ENCODE measurements at places on chromosomes 2 and 18.

- no peak for DNase-seq
Observed at GRCh38 chr2:55403256-55403998, 16.2 kb downstream of the CCDC88A start.

GRCh38 chr18:4961121-4961909 lies 235.7 kb downstream of the AKAIN1 start:
- DNase-seq: no peak

GRCh38 chr2:18749912-18750526 lies 160.7 kb upstream of the NT5C1B start:
- DNase-seq: peak; percentile 49

DNA sequence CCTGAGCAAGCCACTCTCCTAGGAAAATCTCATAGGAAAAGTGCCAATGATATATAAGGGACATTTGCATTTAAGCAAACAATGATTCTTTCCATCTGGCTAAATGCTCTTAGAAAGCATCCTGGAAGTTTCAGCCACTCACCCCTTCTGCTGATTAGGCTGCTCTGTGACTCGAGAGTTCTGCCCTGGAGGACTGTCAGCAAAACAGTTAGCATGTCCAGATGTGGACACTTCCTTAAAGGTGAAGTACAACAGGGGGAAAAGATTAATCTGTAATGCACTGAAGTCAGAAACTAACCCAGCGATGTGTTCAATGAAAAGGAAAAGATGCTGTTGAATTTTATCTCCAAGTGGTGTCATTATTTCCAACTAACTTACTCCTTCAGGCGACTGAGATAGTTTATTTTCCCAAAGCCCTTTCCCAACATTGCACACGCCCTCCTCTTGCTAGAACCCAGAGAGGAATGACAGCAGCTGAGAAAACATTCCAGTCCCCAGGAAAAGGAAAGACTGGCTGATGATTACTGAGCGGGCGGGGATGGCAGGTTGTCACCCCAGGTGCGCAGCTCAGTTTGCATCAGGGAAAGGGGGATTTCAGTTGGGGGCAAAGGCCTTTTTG lies 214.0 kb downstream of the SS18 start:
- DNase-seq: no peak

- DNase-seq: no peak
Observed at GRCh38 chr18:2916184-2916583, 69.4 kb downstream of the EMILIN2 start.
